ENCODE measurements at places on chromosomes 3 and 15.

GRCh38 chr3:40302784-40303183, 6.7 kb upstream of the EIF1B start:
- no peak for DNase-seq

GRCh38 chr15:35783203-35783602, 237.2 kb upstream of the DPH6 start:
- no peak for DNase-seq

GRCh38 chr15:25859838-25860645, 3.1 kb downstream of the ATP10A start:
- no peak for DNase-seq

DNA sequence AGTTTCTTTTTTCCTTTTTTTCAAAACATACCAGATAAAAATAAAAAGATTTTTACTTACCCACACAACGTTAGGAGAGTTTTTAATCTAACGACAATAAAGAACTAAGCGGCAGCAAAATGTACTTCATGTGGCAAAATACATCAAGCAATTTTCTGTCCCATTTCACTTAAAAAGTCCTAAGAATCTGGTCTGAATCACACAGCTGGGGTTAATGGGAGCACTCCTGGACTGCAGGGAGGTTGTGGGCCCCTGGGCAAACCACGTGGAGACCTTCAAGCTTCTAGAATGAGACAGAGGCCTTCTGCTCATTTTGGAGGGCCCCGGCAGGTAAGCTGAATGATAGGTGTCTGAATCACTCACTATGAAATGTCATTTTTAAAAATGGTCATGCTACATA, 193.8 kb downstream of the RORA start:
- no peak for DNase-seq

DNA sequence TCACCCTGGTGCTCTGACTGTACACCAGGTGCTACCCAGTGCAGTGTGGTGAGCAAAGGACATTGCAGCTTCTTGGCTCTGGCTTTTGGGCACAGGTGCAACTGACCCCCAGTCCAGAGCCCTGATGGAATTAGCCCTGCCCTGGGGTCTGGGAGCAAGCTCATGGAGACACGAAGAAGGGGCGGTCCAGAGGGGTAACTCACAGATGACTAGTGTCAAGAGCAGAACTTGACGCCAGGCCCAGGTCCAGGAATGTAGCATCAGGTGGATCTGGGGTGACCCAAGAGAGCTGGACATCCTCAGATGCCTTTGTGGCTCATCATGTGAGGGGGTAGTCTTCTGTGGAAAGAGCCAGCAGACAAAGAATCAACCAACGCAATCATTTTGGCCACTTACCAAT, 88.9 kb downstream of the ASB7 start:
- DNase-seq, result no peak

- no peak for DNase-seq
Observed at GRCh38 chr3:179682426-179683080, 29.7 kb downstream of the USP13 start.

GRCh38 chr3:24829629-24830229, 335.1 kb upstream of the THRB start:
- DNase-seq, result no peak

DNA sequence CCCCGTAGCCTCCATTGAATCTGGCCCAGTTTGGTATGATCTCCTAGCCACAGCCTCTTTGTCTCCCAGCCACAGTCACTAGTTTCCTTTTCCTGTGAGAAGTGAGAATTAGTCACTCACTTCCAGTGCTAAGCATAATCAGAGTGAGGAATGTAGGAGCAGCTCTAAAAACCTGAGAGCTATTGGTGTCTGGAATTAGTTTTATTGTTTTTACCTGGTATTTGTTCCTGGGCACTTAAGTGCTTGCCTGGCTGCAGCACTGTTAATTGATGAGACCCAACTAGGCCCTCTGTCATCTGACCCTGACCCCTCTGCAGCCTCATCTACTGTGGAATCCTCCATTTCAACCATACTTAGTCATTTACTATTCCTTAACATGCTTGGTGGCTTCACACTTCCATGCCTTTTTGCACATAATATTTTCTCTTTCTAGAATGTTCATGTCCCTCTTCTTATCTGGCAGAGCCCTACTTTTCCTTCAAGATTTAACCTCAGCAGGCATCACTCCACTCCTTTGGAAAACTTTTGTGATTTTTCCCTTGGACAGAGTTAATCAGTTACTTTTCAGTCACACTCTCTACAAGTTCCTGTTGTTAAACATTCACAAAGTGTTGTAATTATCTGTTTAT, 48.8 kb downstream of the PDE8A start:
- no peak for DNase-seq

- DNase-seq, result no peak
Observed at GRCh38 chr3:71949442-71949841, 164.5 kb upstream of the PROK2 start.

- DNase-seq, result no peak
Observed at GRCh38 chr3:153343988-153344782, 182.2 kb downstream of the RAP2B start.

GRCh38 chr3:72242326-72242725, 457.4 kb upstream of the PROK2 start:
- DNase-seq, result no peak

DNA sequence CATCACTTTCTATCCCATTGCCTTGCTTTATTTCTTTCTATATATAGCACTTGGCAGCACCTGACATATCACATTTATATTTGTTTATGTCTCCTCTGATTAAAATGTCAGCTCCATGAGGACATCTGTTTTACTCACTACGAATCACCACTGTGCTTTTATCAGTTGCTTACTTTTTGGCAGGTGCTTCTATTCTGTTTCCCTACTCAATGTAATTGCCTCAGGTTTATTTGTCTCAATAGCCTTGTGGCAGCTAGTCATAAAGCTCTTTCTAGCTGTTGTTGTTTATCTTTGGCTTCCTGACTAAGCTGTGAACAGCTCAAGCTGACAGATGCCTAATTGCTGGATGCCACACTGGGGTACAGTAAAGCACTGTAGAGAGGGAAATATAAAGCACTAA, 85.5 kb downstream of the VPS13C start:
- no peak for DNase-seq

DNA sequence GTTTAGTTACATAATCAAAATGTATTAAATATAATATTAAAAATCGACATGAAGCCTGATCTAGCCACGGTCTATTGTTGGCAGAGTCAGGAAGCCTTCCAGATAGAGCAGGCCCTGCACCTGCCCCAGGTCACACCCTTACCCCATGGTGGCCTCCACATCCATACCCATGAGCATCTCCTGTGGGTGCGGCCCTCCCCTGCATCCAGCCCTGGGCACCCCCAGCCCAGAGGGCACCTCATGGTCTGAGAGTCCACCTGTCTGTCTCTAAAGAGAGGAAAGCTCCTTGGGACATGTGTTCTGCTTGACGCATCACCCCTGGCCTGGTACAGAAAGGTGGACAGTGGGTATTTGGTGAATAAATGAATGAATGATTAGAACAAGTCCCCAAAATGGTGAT, 37.2 kb upstream of the CSPG4 start:
- DNase-seq, result no peak

DNA sequence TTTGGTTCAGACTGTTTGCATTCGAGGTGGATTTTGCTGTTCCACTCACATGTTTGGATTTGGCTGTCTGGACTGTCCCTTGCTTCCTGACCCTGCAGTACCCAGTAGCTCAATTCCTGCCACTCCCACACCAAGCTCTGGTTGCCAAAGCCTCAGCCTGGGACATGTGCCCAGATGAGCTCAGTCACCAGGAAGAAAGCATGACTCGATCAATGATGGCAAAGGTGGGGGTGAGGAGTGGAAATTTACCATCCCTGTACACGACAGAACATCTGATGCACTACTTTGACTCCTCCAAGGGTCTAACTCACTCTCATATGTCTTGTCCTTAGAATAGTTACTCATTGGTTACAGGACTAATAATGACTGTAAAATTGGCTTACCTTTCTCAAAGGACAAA, 45.2 kb downstream of the ZNF385D start:
- no peak for DNase-seq

- peak; percentile 45 for DNase-seq
Observed at GRCh38 chr3:142993958-142994442, 7.4 kb upstream of the U2SURP start.

GRCh38 chr15:73996939-73997338, 2.4 kb downstream of the PML start:
- DNase-seq, result no peak

DNA sequence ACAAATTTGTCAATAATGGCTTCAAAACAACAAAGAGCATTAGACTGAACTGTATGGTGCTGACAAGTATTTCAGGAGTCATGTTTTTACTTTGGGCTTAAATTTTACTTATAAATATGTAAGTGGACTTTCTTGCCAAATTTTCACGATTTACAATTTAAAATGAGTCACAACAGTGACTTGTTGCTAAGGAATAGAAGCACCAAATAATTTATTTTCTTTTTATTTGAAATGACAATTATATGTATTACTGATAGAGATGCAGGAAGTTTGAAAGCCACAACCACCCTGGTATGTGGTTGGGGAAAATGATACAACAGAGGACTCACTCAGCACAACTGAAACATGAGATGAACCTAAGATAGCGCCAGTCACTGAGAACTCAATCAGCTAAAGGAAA, 90.3 kb downstream of the FMN1 start:
- no peak for DNase-seq

- DNase-seq, result no peak
Observed at GRCh38 chr3:73144276-73144675, 82.8 kb downstream of the EBLN2 start.

Data from memory B cell (primary cell).